Calu3 (cell line): ENCODE measurements at places on chromosomes 7 and 10. TPM values are rescaled to one million over a fixed set of nuclear protein-coding genes. Genes with fewer than 3 reads are reported as not detected.
A peak's percentile ranks its signal among the peaks of the same experiment; 100 is the strongest.

DNA sequence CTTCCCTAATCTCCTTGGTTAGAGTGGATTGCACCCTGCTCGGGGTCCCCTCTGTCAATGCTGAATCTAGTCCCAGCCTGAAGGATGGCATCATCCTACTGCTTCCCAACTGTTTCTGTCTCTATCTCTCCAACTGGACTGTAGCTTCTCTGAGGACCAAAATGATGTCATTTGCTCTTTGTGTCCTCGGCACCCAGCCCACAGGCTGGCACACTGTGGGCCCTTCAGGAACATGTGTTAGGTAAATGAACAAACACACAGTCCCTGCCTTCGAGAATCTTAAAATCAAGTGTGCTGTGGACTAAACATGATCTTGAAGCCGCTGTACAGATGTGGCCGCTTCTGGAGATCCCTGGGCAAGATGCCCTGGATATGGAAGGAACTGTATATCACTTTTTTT, 5.0 kb upstream of the CDH23 start:
- H3K36me3 ChIP-seq = no peaks in the 10 kb centered on the region
- H3K27ac ChIP-seq = no peak overlapping the region
- DNase-seq = no peak
- no peaks in the 10 kb centered on the region for H3K4me1 ChIP-seq
- H3K27me3 ChIP-seq = peaks cover 100% of the 10 kb centered on the region
- H3K4me3 ChIP-seq = no peak overlapping the region

- no peak overlapping the region for H3K4me3 ChIP-seq
- no peak overlapping the region for H3K27ac ChIP-seq
- H3K27me3 ChIP-seq = peaks cover 65% of the 10 kb centered on the region
- no peak for DNase-seq
- no peaks in the 10 kb centered on the region for H3K4me1 ChIP-seq
- no peaks in the 10 kb centered on the region for H3K36me3 ChIP-seq
Observed at GRCh38 chr7:33916357-33917081, 11.2 kb downstream of the BMPER start.

GRCh38 chr10:129079705-129080104, 387.3 kb upstream of the MGMT start:
- H3K4me1 ChIP-seq = no peaks in the 10 kb centered on the region
- H3K27ac ChIP-seq = no peak overlapping the region
- no peak overlapping the region for H3K4me3 ChIP-seq

DNA sequence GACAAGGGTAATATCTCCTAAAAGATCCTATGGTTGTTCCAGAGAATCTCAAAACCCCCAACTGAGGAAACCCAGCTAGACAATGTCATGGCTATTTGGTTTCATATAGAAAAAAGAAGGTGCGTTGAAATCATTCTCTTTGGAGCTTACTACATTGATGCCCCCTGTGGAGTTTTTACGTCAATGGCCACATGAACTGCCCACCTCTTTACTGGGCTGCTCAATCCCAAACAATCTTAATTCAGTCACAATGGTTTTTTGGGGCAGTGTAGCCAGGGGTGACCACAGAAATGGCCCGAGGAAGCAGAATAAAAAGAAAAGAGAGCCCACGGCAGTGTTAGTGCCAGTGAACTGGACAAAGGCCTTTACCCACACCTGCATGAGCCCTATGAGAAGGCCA, 7.8 kb downstream of the RBP4 start:
- no peak for DNase-seq
- no peaks in the 10 kb centered on the region for H3K36me3 ChIP-seq
- peaks cover 12% of the 10 kb centered on the region for H3K4me1 ChIP-seq
- H3K27me3 ChIP-seq = no peaks in the 10 kb centered on the region

GRCh38 chr7:77199013-77199966, at the start of gene FGL2:
Gene FGL2, minus strand, starts transcription at chr7:77199819. Its CDS starts 26 bp downstream, at chr7:77199793.
- no peak for DNase-seq
- H3K4me1 ChIP-seq = peaks cover 19% of the 10 kb centered on the region
- H3K36me3 ChIP-seq = no peaks in the 10 kb centered on the region
- no peak within 1 kb of the TSS for H3K27ac ChIP-seq

DNA sequence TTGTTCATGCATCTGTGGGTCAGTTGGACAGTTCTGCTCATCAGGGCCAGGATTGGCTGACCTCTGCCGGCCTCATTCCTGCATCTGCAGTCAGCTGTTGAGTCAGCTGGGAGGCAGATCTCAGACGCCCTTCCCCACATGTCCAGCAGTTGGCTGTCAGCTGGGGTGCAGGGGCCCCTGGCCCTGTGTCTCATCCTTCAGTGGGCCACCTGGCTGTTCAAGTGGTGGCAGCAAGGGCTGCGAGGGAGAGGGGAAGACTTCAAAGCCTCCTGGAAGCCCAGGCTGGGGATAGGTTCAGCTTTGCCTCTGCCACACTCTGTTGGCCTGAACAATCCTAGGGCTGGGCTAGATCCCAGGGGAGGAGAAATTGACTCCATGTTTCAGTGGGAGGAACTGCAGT, 33.2 kb downstream of the TACR2 start:
- H3K27ac ChIP-seq = no peak overlapping the region
- DNase-seq = no peak
- no peaks in the 10 kb centered on the region for H3K27me3 ChIP-seq
- peaks cover 35% of the 10 kb centered on the region for H3K36me3 ChIP-seq
- H3K4me1 ChIP-seq = no peaks in the 10 kb centered on the region

Gene FZD8
- total RNA-seq = 3.2 and 3.7 TPM in 2 replicates

Gene MKX
- 1.5 and 2.3 TPM in 2 replicates for total RNA-seq

Gene CABCOCO1
- total RNA-seq = not detected in 2 replicates

Gene CRHR2
- total RNA-seq = not detected in 2 replicates

DNA sequence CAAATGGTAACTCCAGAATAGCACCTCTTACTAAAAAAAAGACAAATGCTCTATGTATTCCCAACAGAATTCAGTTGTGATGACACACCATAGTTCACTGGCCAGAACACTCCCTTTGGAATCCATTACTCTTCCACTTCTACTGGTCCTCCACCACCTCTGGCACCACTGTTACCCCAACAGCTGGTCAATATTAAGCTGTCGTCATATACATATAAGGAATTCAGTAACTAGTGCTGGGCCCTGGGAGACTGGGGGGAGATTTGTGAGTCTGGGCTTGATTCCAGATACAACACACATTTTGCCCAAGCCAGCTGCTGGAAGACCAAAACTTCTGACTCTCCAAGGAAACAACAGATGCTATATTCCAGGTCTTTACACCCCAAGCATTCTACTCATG, 26.0 kb upstream of the ITGA8 start:
- H3K4me3 ChIP-seq = no peak overlapping the region
- no peak overlapping the region for H3K27ac ChIP-seq
- H3K4me1 ChIP-seq = peaks cover 9% of the 10 kb centered on the region
- no peaks in the 10 kb centered on the region for H3K36me3 ChIP-seq
- H3K27me3 ChIP-seq = no peaks in the 10 kb centered on the region

DNA sequence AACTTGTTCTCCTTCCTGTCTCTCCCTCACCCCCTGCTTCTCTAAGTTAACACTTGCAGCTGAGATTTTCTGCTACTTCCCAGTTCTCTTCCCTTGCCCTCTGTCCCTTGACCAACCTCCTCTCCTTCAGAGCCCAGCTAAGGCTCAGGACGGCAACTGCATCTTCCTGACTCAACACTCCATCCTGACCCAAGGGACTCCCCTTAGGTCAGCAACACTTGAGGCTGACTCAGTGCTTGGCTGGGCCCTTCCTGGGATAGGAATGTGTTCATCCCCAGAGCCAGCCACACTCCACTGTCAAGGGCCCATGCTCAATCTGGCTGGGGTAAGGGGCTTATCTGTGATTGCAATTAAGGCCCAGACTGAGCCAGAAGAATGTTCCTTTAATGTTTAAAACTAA, 3.4 kb downstream of the CALHM2 start:
- H3K27me3 ChIP-seq = no peaks in the 10 kb centered on the region
- no peak overlapping the region for H3K27ac ChIP-seq
- H3K36me3 ChIP-seq = peaks cover 15% of the 10 kb centered on the region
- peaks cover 18% of the 10 kb centered on the region for H3K4me1 ChIP-seq
- DNase-seq = no peak

DNA sequence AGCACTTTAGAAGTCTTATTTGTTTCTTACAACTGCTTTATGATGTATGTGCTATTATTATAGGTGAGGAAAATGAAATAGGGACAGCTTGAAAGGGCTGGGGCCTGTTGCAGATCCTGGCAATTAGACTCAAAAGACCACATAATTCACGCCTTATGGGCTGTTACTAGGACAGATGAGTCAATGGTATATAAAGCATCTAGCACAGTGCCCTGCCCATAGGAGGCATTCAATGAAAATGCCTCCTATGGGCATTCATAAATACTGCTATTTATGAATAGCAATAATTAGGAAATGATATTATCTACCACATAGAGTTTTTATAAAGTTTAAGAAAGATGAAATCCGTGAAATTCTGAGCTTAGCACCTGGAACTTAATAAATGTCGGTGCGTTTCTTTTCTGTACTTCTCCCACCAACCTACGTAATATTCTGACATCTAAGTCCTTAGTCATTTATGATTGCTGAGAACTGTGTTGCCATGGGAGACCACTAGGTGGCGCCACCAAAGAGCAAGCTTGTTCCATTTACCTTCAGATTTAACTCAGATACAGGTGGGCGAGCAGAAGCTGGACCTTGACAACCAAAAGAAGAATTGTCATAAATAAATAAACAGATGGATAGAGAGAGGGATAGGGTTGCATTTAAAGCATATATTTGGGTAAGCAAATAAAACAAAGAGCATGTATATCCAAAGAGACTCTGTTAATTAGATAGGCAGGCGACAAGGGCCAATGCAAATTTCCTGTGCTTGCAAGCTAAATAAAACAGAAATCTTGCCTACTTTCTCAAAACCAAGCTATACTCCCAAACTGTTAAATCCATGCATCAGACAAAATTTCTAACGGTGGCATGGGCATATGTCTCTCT, 699.9 kb downstream of the INHBA start:
- H3K27ac ChIP-seq = peak overlapping the region; percentile 96
- no peaks in the 10 kb centered on the region for H3K27me3 ChIP-seq
- peak; percentile 55 for DNase-seq
- no peak overlapping the region for H3K4me3 ChIP-seq
- peaks cover 13% of the 10 kb centered on the region for H3K36me3 ChIP-seq
- peaks cover 59% of the 10 kb centered on the region for H3K4me1 ChIP-seq

- no peak overlapping the region for H3K27ac ChIP-seq
- DNase-seq = no peak
- H3K27me3 ChIP-seq = peaks cover 79% of the 10 kb centered on the region
- H3K4me3 ChIP-seq = no peak overlapping the region
Observed at GRCh38 chr7:131605280-131605878, 49.0 kb upstream of the PODXL start.

Gene GRM8
- total RNA-seq = 0.24 and 0.40 TPM in 2 replicates

Gene UBTD1
- 8.7 and 9.3 TPM in 2 replicates for total RNA-seq

Gene LRCH4
- total RNA-seq = 29.0 and 34.6 TPM in 2 replicates

Gene ABCB1
- 5.7 and 15.8 TPM in 2 replicates for total RNA-seq
